ENCODE measurements at places on chromosomes 4 and X. TPM values are rescaled to one million over a fixed set of nuclear protein-coding genes. Genes with fewer than 3 reads are reported as not detected.

GRCh38 chr4:171588764-171589163, 224.4 kb upstream of the GALNTL6 start:
- DNase-seq: no peak
- no peak overlapping the region for H3K4me3 ChIP-seq

GRCh38 chr4:23717528-23718248, 172.2 kb downstream of the PPARGC1A start:
- H3K27ac ChIP-seq: no peak overlapping the region
- no peaks in the 10 kb centered on the region for H3K27me3 ChIP-seq
- H3K4me3 ChIP-seq: no peak overlapping the region
- H3K4me1 ChIP-seq: no peaks in the 10 kb centered on the region
- no peak for DNase-seq

- H3K27ac ChIP-seq: no peak overlapping the region
- H3K4me1 ChIP-seq: no peaks in the 10 kb centered on the region
- no peak overlapping the region for H3K4me3 ChIP-seq
- peaks cover 5% of the 10 kb centered on the region for H3K27me3 ChIP-seq
- no peaks in the 10 kb centered on the region for H3K36me3 ChIP-seq
Measured at GRCh38 chr4:649751-650310, 24.2 kb downstream of the ATP5ME start.

SATL1 gene
- total RNA-seq: not detected

Data from activated B cell treated with CpG ODN at 0.5 μM for 24 hours (primary cell).